ENCODE measurements at places on chromosomes 7 and 10. TPM values are rescaled to one million over a fixed set of nuclear protein-coding genes. Genes with fewer than 3 reads are reported as not detected.

The GALNT17 gene
- total RNA-seq: not detected

The ELN gene
- 0.59 TPM for total RNA-seq

The NPY gene
- not detected for total RNA-seq

The PTF1A gene
- not detected for total RNA-seq

The CYP2C19 gene
- total RNA-seq: 0.12 TPM

The HGF gene
- total RNA-seq: 0.39 TPM

The OPN1SW gene
- not detected for total RNA-seq

The CDK14 gene
- 9.3 TPM for total RNA-seq

The AQP1 gene
- total RNA-seq: 70.4 TPM

The LRRTM3 gene
- not detected for total RNA-seq

The CASP2 gene
- total RNA-seq: 15.1 TPM

The PTPRN2 gene
- 9.0 TPM for total RNA-seq

The HOGA1 gene
- total RNA-seq: 0.78 TPM

The DEPP1 gene
- total RNA-seq: 16.5 TPM

The NPC1L1 gene
- not detected for total RNA-seq

The ACTL6B gene
- total RNA-seq: not detected

The ITPRID1 gene
- not detected for total RNA-seq

The PTN gene
- 26.4 TPM for total RNA-seq

The NDUFB8 gene
- total RNA-seq: 282 TPM
